Activated CD8-positive, alpha-beta T cell treated with anti-CD3 and anti-CD28 coated beads for 36 hours (primary cell): ENCODE measurements at places on chromosomes 16 and 17. TPM values are rescaled to one million over a fixed set of nuclear protein-coding genes. Genes with fewer than 3 reads are reported as not detected.

Gene TNK1
- 6.8 TPM for total RNA-seq

Gene HSDL1
- total RNA-seq: 11.1 TPM

Gene ZNF821
- total RNA-seq: 5.6 TPM

Gene ZMYND15
- not detected for total RNA-seq

Gene CLEC3A
- not detected for total RNA-seq

Gene AOC3
- total RNA-seq: 2.9 TPM

Gene ZNF385C
- total RNA-seq: 1.3 TPM

Gene ZSCAN10
- total RNA-seq: 0.25 TPM

GRCh38 chr16:4376126-4376892 is 4.7 kb downstream of the VASN start:
- no peak overlapping the region for H3K27ac ChIP-seq
- peaks cover 9% of the 10 kb centered on the region for H3K4me1 ChIP-seq
- H3K36me3 ChIP-seq: no peaks in the 10 kb centered on the region
- no peak overlapping the region for H3K4me3 ChIP-seq
- no peaks in the 10 kb centered on the region for H3K27me3 ChIP-seq

DNA sequence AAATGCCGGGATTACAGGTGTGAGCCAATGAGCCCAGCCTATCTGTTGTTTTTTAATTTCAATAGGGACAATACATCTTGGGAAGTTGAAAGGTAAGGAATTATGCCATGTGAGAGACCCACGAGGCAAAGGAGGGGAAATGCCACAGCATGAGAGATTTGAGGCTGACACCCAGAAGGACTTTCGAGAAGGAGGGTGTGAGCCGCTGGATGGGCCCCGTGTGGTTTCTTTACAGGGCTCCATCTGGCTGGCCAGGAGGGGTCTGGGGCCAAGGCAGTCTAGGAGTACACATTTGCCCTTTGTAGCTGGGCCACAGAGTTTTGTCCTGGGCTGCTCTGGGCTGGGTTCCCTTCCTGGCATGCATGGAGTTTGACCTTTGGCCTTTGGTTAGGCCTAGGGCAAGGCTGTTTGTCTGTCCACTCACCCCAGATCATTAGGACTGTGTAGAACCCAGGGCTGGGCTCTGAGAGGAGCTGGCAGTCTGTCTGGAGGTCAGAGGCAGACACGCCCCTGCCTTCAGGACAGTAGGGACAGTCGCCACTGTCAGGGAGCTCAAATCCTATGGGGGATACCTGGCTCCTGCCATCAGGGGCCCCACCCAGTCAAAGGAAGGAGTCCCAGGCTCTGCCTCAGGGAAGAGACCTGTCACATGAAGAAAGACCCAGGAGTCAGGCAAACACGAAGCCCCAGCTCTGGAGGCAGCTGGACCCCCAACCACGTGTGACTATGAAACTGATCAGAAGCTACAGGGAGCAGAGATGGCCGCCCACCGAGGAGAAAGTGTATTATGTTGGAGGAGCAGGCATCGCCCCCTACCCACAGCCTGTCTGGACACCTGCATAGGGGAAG is 24.2 kb upstream of the NXPH3 start:
- H3K36me3 ChIP-seq: no peaks in the 10 kb centered on the region
- H3K27ac ChIP-seq: no peak overlapping the region
- H3K4me3 ChIP-seq: no peak overlapping the region
- H3K4me1 ChIP-seq: peaks cover 2% of the 10 kb centered on the region
- H3K27me3 ChIP-seq: no peaks in the 10 kb centered on the region
- no peak for DNase-seq

- no peak overlapping the region for H3K4me3 ChIP-seq
- no peak overlapping the region for H3K27ac ChIP-seq
- peaks cover 9% of the 10 kb centered on the region for H3K4me1 ChIP-seq
- H3K36me3 ChIP-seq: peaks cover 1% of the 10 kb centered on the region
- no peak for DNase-seq
- no peaks in the 10 kb centered on the region for H3K27me3 ChIP-seq
These were observed 91.3 kb downstream of the TBC1D16 start for GRCh38 chr17:79944251-79944812.

DNA sequence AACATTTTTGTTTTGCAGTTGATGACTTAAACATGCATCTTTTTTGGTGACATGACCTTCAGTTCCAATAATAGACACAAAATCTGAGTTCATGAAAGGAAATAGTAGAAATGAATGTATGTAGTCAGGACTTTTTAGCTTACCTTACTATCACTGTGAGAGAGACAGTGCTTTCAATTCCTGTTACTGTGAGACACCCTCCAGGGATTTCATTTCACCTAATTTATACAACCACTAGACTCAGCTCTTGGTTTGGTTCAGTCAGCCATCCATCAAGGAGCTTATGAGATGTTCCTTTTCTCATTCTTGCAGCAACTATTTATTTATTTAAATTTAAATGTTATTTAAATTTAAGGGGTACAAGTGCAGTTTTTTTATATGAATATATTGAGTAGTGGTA is 77.9 kb downstream of the MAP2K4 start:
- no peak overlapping the region for H3K4me3 ChIP-seq
- no peaks in the 10 kb centered on the region for H3K27me3 ChIP-seq
- H3K4me1 ChIP-seq: peaks cover 3% of the 10 kb centered on the region
- H3K27ac ChIP-seq: no peak overlapping the region
- H3K36me3 ChIP-seq: peaks cover 39% of the 10 kb centered on the region

GRCh38 chr16:30601966-30602365 is 8.2 kb downstream of the ZNF689 start:
- peaks cover 20% of the 10 kb centered on the region for H3K36me3 ChIP-seq
- peaks cover 4% of the 10 kb centered on the region for H3K4me1 ChIP-seq
- no peaks in the 10 kb centered on the region for H3K27me3 ChIP-seq
- H3K27ac ChIP-seq: no peak overlapping the region
- no peak overlapping the region for H3K4me3 ChIP-seq

DNA sequence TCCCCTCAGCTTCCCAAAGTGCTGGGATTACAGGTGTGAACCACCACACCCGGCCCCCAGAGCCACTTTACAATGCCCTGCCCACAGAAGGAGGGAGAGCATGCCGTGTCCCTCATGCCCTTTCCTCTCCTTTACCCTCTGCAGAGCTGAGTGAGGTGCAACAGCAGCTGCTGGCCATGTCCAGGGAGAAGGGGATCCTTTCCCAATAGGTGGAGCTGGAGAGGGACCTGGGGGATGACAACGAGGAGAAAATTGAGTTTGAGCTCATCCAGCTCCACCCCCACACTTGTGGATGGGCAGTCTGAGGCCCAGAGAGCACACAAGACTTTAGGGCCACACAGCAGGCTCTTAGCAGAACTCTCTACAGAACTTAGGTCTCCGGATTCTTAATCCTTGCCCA is 7.9 kb upstream of the GSDMA start:
- H3K36me3 ChIP-seq: no peaks in the 10 kb centered on the region
- peaks cover 17% of the 10 kb centered on the region for H3K4me1 ChIP-seq
- peak overlapping the region; percentile 7 for H3K4me3 ChIP-seq
- no peaks in the 10 kb centered on the region for H3K27me3 ChIP-seq
- no peak overlapping the region for H3K27ac ChIP-seq

DNA sequence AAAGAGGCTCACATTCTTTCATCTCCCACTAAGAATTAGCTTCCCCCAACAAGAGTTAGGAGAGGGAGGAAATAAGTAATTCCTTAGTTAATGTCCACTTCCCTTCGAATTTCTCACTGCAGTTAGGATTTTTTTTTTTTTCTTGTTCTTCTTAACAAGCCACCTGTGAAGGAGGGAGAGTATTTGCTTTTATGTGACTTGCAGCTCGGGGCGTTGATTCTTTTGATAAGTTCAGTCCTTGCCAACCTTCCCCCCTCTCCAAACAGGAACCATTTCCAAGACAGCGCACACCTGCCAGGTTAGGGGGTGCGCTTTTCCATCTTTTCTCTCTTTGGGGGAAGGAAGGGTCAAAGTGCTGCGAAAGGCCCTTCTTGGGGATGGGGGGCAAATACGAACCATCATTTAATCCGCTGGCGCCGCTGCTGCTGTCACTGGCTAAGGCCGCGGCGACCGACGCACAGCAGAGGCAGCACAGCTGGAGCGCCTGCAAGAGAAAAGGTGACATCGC is 758 bp downstream of the ADAMTS18 start:
- H3K4me1 ChIP-seq: no peaks in the 10 kb centered on the region
- no peak for DNase-seq
- H3K27ac ChIP-seq: no peak overlapping the region

GRCh38 chr16:31105677-31106213 is 2.4 kb upstream of the BCKDK start:
- H3K4me3 ChIP-seq: peak overlapping the region; percentile 47
- peak; percentile 94 for DNase-seq
- peak overlapping the region; percentile 60 for H3K27ac ChIP-seq

- no peak for DNase-seq
- H3K36me3 ChIP-seq: no peaks in the 10 kb centered on the region
- no peak overlapping the region for H3K4me3 ChIP-seq
These were observed 69.2 kb downstream of the SOX9 start for GRCh38 chr17:72189768-72190593.

GRCh38 chr17:75237100-75238014 is 24.0 kb downstream of the GGA3 start:
- peak overlapping the region; percentile 61 for H3K27ac ChIP-seq
- DNase-seq: no peak
- H3K36me3 ChIP-seq: peaks cover 50% of the 10 kb centered on the region
- peaks cover 22% of the 10 kb centered on the region for H3K4me1 ChIP-seq
- no peak overlapping the region for H3K4me3 ChIP-seq

GRCh38 chr17:5700745-5701144 is 116.4 kb upstream of the NLRP1 start:
- no peak for DNase-seq
- H3K27me3 ChIP-seq: peaks cover 11% of the 10 kb centered on the region
- H3K4me3 ChIP-seq: no peak overlapping the region

DNA sequence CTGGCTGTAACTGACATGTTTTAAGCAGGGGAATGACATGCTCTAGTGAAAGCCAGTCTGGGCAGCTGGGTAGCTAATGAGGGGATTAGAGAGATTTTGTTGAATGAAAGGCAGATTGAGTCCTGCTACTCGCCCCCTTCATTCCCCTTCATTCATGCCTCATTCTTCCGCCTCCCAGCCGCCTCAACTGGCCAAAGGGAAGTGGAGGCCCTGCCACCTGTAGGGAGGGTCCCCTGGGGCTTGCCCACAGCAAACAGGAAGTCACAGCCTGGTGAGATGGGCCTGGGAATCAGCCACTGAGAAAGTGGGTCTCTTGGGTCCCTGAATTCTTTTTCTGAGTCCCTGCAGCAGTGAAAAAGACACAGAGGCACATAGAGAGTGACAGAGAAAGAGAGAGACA is 1.1 kb upstream of the CD19 start:
- H3K27ac ChIP-seq: peak overlapping the region; percentile 76
- no peaks in the 10 kb centered on the region for H3K36me3 ChIP-seq
- peak; percentile 28 for DNase-seq
- no peak overlapping the region for H3K4me3 ChIP-seq
- H3K4me1 ChIP-seq: peaks cover 21% of the 10 kb centered on the region

GRCh38 chr17:66369830-66370229 is 67.4 kb downstream of the PRKCA start:
- H3K27ac ChIP-seq: peak overlapping the region; percentile 32
- H3K36me3 ChIP-seq: peaks cover 29% of the 10 kb centered on the region

- no peak for DNase-seq
- H3K36me3 ChIP-seq: peaks cover 78% of the 10 kb centered on the region
- H3K27ac ChIP-seq: peak overlapping the region; percentile 96
- H3K4me3 ChIP-seq: peak overlapping the region; percentile 84
- H3K27me3 ChIP-seq: no peaks in the 10 kb centered on the region
These were observed 322.1 kb downstream of the SEC14L1 start for GRCh38 chr17:77462553-77463497.

GRCh38 chr17:17712268-17712924 is 31.1 kb downstream of the RAI1 start:
- peak overlapping the region; percentile 73 for H3K27ac ChIP-seq
- peak; percentile 58 for DNase-seq
- no peak overlapping the region for H3K4me3 ChIP-seq

DNA sequence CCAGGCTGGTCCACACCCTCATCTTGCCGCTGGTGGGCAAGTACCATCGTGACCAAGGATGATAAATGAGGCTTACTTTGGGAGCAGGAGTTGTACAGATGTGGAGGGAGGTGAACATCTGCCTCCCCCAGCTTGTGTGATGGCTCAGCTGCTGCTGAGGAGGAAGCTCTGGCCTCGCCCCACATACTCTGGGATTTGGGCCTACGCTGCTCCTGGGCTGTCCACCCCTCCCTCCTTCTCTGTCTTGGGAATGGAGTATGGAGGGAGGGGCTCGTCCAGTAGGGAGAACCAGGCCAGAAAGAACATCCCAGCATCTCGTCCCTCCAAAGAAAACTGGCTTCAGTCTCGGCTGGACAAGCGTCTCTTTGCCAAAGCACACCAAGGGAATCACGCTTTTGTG is 134.8 kb upstream of the CDC42EP4 start:
- H3K27ac ChIP-seq: no peak overlapping the region
- H3K27me3 ChIP-seq: no peaks in the 10 kb centered on the region
- no peaks in the 10 kb centered on the region for H3K4me1 ChIP-seq

DNA sequence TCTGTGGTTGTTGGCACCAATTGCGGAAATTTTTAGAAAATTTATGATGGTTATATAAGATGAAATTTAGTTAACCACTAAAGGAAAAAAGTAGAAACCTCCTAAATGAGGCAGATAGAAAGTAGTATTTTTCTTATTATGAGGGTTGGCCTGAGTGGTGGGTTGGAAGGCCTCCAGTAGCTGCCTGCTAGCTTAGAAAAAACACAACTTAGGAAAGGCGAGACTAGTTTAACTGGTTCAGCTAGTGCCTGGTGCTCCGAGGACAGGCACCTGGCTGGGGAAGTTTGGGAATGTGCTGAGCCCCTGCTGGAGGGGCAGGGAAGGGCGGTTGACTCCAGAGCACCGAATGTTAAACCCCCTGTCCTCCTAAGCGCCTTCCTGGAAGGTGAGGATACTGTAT is 19.9 kb downstream of the LDHD start:
- no peak overlapping the region for H3K4me3 ChIP-seq
- H3K27ac ChIP-seq: peak overlapping the region; percentile 71
- H3K27me3 ChIP-seq: no peaks in the 10 kb centered on the region
- DNase-seq: no peak
- H3K36me3 ChIP-seq: no peaks in the 10 kb centered on the region

DNA sequence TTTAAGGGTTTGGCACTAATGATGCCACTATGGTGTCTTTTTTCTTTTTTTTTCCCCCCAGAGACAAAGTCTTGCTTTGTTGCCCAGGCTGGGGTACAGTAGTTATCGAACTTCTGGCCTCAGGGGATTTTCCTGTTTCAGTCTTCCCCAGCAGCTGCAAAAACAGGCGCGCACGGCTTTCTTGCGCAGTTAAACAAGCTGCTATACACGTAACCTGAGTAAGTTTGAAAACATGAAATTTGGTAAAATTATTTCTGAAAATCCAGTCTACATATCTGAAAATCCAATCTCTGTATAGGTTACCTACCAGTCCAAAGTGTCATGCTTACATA is 11.8 kb downstream of the TEX14 start:
- no peak overlapping the region for H3K27ac ChIP-seq
- no peak overlapping the region for H3K4me3 ChIP-seq
- H3K27me3 ChIP-seq: peaks cover 3% of the 10 kb centered on the region

GRCh38 chr17:27529230-27529796 is 73.1 kb downstream of the KSR1 start:
- no peaks in the 10 kb centered on the region for H3K27me3 ChIP-seq
- DNase-seq: peak; percentile 58
- no peak overlapping the region for H3K4me3 ChIP-seq
- peaks cover 61% of the 10 kb centered on the region for H3K4me1 ChIP-seq
- peak overlapping the region; percentile 65 for H3K27ac ChIP-seq

- no peak for DNase-seq
- H3K27me3 ChIP-seq: no peaks in the 10 kb centered on the region
- peaks cover 77% of the 10 kb centered on the region for H3K4me1 ChIP-seq
- H3K27ac ChIP-seq: peak overlapping the region; percentile 71
- no peak overlapping the region for H3K4me3 ChIP-seq
These were observed 8.2 kb downstream of the FAM117A start for GRCh38 chr17:49755663-49756283.

- no peak overlapping the region for H3K4me3 ChIP-seq
- H3K4me1 ChIP-seq: peaks cover 41% of the 10 kb centered on the region
- DNase-seq: peak; percentile 13
- peaks cover 1% of the 10 kb centered on the region for H3K27me3 ChIP-seq
- H3K27ac ChIP-seq: no peak overlapping the region
These were observed 16.9 kb downstream of the RPH3AL start for GRCh38 chr17:335691-336090.
